NCI-H446 (cell line): ENCODE measurements at places on chromosomes 11 and 22.

DNA sequence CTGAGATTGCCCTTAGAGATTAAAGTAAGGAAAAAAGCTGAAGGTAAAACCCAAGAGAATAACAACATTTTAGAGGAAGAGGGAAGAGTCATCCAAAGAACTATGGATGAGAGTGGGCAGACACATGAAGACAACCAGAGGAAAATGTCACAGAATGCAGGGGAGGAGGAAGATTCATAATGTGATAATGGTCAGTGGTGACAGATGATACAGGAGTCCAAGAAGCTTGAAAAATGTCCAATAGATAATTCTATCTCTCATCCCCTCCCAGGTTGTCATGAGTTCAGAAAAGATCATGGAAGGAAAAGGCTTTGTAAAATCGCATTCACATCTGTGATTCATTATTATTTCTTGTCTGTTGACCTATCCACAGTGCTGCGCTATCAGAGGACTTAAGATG lies 282.3 kb upstream of the CCDC90B start:
- no peak for DNase-seq

- DNase-seq = peak; percentile 47
These were observed 272.0 kb upstream of the SESN3 start for GRCh38 chr11:95503047-95503446.

GRCh38 chr11:45159781-45160365 lies 13.4 kb downstream of the PRDM11 start:
- DNase-seq = no peak

GRCh38 chr11:14300661-14301304 lies 58.2 kb downstream of the RRAS2 start:
- peak; percentile 31 for DNase-seq

DNA sequence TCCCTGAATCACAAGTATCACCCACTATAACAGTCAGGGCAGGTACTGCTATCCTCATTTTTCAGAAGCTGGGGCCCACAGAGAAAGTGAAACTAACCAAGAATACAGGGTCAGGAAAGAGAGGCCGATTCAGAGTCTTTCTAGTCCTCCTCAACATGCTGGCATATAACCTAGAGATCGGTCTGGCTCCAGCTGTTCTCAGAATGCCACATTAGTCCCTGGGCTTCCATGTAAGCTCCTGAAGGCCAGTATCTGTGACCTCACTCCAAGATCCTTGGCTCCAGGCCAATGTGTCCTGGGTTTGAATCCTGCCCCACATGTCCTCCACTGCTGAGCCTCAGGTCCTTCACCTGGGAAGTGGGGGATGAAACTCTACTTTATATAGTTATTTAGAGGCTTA lies 50.4 kb downstream of the TENM4 start:
- no peak for DNase-seq

GRCh38 chr22:46672731-46673130 lies 52.5 kb downstream of the GRAMD4 start:
- DNase-seq = no peak

DNA sequence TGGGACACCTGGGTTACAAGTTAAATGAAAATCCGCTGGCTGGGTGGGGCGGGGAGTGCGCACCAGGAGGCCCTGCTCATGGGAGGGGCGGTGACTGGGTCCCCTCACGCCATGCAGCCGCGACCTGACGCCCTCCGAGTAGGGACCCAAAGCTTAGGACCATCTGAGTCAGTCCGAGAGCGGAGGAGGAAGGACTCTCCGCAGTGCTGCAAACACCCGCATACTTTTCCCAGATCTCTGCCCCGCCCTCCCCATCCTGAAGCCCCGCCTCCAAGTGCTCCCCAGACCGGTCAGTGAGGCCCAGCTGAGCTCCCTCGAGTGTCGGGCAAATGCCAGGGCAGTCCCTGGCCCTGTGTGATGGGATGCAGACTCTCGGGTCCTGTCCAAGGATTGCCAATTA lies 6.6 kb upstream of the FLI1 start:
- no peak for DNase-seq

- no peak for DNase-seq
These were observed 25.2 kb downstream of the GRAP2 start for GRCh38 chr22:39925909-39926679.

- no peak for DNase-seq
These were observed 160.7 kb downstream of the BUD13 start for GRCh38 chr11:116611998-116612620.

DNA sequence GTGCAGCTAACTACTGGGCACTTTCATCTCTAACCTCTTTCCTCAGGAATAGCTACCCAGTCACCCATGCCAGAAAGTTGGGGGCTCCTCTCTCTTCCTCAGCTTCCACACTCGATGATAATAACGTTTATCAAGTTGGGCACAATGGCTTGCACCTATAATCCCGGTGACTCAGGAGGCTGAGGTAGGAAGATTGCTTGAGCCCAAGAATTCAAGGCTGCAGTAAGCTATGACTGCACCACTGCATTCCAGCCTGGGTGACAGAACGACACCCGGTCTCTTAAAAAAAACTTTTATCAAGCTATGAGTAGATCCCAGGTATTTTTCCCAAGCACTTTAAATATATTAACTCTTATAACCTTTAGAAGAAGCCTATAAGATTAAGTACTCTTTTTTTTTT lies 2.0 kb downstream of the SF3A1 start:
- DNase-seq = no peak
